ENCODE measurements at places on chromosomes 6 and 20.

- no peak for DNase-seq
Measured at GRCh38 chr6:20868397-20869096, 334.3 kb downstream of the CDKAL1 start.

GRCh38 chr6:23446469-23446967, 679.5 kb upstream of the NRSN1 start:
- no peak for DNase-seq

DNA sequence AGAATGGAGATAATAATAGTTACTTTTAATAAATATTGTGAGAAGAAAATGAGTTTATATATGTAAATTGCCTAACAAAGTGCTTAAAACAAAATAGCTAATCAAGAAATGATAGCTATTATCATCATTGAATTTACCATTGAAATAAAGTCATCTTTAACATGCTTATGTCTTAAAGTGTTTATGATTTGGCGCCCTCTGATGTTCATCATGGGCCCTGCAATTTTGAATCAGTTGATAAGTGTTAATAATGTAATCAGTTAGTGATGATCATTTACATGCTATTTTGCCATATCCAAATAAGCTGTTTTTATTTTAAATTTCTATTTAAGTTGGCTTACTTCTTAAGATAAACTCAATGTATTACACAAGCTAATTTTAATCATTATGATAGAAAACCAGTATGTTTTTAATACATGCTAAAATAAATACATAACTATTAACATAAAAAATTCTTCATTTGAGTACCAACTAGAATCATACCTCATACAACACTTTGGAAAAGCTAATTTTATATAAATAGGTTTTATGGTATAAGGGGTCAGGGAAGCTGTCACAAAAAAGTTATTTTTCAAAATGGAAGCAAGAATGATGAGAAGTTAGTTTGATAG, 39.2 kb upstream of the TPD52L1 start:
- no peak for DNase-seq

DNA sequence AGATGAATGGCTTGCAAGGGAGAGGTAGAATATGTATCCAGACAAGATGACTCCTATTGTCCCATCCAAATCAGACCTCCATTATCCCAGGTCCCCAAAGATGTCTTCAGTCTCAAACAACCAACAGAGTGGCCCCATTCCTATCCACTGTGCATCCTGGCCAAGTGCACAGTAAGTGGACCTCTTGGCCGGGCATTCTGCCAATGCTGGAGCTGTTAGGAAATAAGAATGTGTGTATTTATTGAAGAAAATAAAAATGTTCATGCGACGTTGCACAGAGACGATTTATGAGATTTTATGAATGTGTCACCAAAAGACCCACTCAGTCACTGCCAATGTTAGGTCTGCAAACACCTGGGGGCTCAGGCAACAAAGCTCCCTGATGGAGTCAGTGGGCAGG, 196.0 kb downstream of the MAFB start:
- no peak for DNase-seq

GRCh38 chr6:23245572-23245971, 676.2 kb downstream of the HDGFL1 start:
- DNase-seq = no peak

GRCh38 chr6:90940812-90941481, 354.1 kb upstream of the MAP3K7 start:
- DNase-seq = no peak

- no peak for DNase-seq
Measured at GRCh38 chr20:58585753-58586540, 65.1 kb upstream of the STX16 start.

- no peak for DNase-seq
Measured at GRCh38 chr6:84329077-84329476, 101.6 kb upstream of the CEP162 start.

GRCh38 chr20:38021087-38021772, 12.0 kb downstream of the TTI1 start:
- DNase-seq = no peak

GRCh38 chr20:41476013-41476441, 109.4 kb upstream of the EMILIN3 start:
- DNase-seq = no peak

GRCh38 chr6:110020888-110021287, 42.8 kb downstream of the GPR6 start:
- DNase-seq = no peak

Measured in activated T-helper 1 cell treated with anti-CD3 and anti-CD28 coated beads, Interleukin-2, amount 50 U/mL, for 16 hours (primary cell).